Left ventricle myocardium inferior (tissue), 1 donor: ENCODE measurements at places on chromosomes 16 and 17.

DNA sequence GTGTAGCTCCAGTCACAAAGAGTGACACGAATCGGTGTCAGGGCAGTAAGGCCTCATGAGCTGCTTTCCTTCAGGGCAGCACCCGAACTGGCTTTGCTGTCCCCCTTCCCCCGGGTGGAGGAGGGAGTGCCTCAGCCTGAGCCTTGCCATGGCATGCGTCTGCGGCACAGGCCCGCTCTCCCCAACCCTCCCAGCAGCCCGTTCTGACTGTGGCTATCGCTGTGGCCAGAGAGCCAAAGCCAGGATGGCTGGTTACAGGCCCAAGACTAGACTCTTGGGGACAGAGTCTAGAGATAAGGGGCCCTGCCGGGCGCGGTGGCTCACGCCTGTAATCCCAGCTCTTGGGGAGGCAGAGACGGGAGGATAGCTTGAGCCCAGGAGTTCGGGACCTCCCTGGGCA lies 25.9 kb downstream of the CLUH start:
- DNase-seq: no peak

- no peak for DNase-seq
Measured at GRCh38 chr17:66481271-66481670, 178.9 kb downstream of the PRKCA start.

DNA sequence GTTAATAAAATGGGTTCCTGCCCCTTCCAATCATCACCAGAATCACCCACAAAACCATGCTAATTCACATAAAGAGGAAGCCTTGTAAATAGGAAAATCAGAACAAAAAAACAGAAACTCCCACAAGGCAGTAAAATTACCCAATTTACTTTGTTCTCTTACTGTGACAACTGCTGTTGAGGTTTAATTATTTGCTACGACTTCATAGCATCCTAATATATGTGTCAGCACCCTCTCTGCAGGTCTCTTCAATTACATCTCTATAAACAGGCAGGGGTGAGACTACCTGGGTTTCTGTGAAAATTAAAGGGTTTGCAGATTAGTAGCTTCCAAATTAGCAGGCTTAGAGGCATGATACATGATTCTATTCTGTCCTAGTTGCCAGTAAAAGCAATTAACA lies 2.7 kb downstream of the WDR59 start:
- DNase-seq: no peak

- DNase-seq: no peak
Measured at GRCh38 chr16:52496051-52496876, 50.7 kb downstream of the TOX3 start.

DNA sequence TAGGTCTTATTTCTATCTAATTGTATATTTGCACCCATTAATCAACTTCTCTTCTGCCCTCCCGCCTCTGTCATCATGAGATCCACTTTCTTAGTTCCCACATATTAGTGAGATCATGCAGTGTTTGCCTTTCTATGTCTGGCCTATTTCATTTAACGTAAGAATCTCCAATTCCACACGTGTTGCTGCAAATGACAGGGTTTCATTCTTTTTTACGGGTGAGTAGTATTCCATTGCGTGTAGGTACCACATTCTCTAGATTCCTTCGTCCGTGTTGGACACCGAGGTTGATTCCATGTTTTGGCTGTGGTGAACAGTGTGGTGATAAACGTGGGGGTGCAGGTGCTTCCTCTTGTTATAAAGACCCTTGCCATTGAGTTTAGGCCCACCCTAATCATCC lies 64.7 kb upstream of the GSE1 start:
- DNase-seq: no peak

DNA sequence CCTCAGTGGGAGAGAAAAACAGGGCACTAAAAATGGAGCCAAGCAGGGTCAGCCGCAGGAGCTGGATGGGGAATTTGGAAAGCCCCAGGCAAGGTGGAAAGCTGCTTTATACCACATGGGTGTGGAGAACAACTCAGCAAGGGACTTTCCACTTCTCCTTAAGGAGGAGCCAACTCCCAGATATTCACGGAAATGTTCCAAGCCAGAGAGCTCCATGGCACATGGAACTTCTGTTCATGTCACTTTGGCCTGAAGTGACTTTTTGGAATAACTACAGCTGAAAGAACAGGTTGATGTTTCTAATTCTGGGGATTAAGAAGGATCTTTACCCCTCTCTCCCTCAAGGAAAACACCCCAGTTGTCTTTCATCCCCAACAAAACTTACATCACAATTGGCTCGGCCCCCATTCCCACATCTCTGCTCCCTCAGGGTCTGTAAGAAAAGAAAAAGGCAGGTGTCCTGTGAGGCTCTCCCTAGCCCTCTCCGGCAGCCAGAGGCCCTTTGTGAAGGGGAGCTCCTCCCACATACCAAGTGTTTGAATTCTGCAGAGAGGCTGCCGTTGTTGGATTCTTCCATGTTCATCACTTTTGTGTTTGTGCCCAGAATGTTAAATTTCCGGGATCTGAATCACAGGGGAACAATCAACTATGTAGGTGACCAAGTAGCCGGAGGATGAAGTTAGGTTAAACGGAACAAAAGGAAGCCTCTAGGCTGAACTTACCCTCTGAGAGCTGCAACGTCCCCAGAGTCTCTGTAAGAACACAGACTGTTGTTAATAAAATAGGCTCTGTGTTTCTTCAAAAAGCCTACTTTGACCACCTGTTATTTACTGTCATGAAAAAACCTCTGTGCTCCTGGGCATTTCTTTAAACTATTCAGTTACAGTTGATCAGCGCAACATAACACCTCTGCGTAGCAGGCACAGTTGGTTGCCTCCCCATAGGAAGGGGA lies 41.0 kb downstream of the STAT5A start:
- no peak for DNase-seq

- no peak for DNase-seq
Measured at GRCh38 chr17:82924214-82924613, 84.4 kb upstream of the ZNF750 start.

DNA sequence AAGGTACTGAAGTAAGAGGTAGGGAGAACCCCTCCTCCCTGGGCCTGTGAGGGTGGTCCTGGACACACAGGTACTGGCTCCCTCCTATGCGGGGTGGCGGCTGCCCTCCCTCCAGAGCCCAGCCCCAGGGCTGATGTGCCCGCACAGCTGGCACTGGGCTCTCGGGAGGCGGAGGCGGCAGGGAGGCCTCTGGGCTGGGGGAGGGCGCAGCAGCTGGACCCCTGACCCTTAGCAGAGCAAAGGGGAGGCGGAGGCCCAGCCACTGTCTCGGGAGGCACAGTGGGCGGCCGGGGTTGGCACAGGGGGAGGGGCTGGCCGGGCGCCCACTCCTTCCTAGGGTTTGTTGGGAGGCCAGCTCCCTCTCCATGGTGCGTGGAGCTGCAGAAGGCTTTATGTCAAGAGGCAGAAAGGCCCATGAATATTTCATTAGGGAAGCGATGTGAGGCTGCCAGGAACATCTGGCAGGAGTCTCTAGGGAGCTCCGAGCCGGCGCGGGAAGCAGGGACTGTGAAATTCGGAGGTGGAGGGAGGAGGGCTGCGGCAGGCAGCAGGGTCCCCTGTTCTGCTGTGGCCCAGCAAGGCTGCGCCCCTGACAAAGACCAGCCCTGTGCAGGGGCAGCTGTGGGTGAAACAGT lies 44.1 kb upstream of the ACSF3 start:
- peak; percentile 12 for DNase-seq

DNA sequence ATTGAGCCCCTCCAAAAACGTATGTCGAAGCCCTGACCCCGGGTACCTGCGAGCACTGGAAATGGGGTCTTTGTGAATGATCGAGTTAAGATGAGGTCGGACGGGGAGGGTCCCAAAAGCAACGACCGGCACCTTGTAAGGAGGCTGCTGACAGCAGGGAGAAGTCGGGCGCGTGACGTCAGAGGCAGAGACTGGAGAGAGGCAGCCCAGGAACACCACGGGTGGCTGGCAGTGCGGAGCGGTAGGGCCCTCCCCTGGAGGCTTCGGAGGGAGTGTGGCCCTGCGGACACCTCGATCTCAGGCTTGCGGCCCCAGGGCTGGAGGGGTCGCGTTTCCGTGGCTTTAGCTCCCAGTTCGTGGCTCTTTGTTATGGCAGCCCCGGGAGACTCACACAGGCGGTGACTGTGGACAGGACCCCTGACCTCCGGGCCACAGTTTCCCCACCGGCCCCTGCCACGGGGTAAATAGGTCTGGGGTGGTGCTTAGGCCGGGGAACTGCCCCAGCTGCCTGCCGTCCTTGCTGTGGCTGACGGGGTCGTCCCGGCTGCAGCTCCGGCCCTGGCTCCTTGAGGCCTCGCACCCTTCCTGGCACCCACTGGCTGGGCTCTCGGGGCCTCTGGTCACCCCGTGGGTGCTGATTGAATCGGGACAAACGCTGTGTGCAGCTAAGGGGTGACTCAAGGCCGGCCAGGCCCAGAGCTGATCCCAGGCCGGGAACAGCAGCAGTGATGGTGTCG lies 10.6 kb upstream of the SSTR5 start:
- DNase-seq: no peak

- DNase-seq: no peak
Measured at GRCh38 chr17:81287741-81288430, 7.2 kb downstream of the SLC38A10 start.

DNA sequence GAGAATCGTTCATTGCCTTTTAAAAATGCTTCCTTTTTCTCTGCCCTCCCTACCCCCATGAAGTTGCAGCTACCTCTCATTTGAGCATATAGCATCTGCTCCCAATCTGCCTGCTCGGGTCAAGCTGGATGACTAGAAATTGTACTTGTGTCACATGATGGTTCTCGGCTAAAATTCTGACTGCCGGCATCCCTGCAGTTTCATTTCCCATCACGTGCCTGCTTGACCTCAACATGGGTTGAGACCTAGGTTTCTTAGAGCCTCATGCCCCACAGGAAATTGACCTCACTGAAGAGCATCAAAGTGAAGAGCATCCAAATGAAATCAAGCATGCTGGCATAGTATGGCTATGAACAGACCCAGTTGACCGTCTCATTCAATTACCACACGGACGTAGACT lies 581.6 kb upstream of the PSMD7 start:
- DNase-seq: no peak

GRCh38 chr17:44722254-44722653 lies 13.8 kb downstream of the DBF4B start:
- no peak for DNase-seq

- DNase-seq: no peak
Measured at GRCh38 chr17:65005858-65006257, 50.7 kb downstream of the GNA13 start.

GRCh38 chr17:39235555-39236449 lies 10.1 kb upstream of the STAC2 start:
- DNase-seq: no peak

DNA sequence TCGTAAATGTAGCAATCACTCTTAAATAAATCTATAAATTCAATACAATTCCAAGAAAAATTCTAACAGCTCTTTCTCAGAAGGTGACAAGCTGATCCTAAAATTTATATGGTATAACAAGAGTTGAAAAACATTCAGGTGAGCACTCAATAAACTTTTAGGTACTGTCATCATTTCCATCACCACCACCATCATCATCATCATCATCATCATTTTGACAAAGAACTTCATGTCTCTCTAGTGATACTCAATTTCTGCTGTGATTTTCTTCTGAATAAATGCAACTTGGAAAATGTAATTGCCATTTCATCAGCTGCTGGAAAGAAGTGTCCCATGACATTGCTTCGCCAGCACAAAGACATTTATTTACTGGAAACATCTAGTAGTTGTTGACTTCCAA lies 222.9 kb upstream of the IRX5 start:
- DNase-seq: no peak

GRCh38 chr17:9090641-9091096 lies 69.4 kb downstream of the NTN1 start:
- DNase-seq: no peak

- no peak for DNase-seq
Measured at GRCh38 chr16:47695756-47696155, 234.6 kb downstream of the PHKB start.

DNA sequence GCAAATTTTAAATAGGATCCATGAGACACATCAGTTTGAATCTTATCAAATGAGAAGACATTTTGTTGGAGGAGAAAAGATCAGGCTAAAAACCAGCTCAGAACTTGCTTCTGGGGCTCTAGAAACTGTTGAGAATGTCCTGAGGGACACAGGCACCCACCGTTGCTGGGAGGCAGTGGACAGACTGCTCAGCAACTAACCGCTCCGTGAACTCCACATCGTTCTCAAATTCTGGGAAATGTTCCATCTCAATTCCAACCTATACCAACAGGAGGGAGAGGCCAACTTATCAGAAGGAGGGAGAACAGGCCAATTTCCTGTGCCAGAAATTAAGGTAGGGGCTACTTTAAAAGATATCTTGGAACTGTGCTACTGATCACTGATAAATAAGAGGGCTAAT lies 8.3 kb downstream of the TAT start:
- DNase-seq: no peak

- no peak for DNase-seq
Measured at GRCh38 chr16:83138512-83138911, 511.7 kb downstream of the CDH13 start.

DNA sequence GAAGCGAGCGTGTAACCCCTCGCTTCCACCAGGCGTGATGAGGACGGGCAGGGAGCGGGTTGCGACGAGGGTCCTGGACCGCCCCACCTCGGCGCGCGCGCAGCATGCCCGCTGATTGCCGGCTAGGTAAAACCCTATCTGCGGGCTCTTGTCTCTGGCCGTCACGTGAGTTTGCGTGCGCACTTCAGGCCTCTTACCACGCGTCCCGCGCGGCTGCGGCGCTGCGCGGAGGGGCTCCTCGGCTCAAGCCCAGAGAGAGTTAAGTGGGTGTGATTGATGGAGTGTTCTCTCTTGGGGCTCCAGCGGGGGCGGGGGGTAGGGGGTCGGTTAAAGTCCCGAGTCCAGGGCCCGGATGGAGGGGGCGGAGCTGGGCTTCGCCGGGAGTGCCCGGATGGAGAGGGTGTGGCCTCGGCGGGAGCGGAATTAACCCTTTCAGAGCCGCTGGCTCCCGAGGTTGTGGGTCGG lies 7.9 kb downstream of the KDM6B start:
- DNase-seq: peak; percentile 91
